ENCODE measurements at places on chromosomes 1 and 21.

DNA sequence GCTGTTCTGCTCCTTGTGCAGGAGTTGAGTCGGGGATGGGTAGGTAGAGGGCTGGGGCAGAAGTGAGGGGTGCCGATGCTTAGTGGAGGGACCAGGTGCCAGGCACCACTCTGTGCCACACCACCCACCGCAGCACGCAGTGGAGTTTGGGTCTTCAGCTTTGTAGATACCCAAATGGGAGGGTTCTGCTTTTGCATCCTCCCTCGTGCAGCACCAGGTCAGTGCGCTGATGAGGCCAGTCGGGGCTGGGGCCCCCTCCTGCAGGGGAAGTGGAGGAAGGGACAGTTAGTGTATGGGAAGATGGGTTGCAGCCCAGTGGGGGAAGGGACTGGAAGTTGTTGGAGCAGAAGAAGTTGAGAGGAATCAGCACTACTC lies 244.0 kb downstream of the RHOU start:
- DNase-seq = no peak

GRCh38 chr1:166221316-166221715 lies 54.5 kb upstream of the FAM78B start:
- no peak for DNase-seq

GRCh38 chr1:56473582-56474270 lies 105.6 kb downstream of the PLPP3 start:
- DNase-seq = no peak

DNA sequence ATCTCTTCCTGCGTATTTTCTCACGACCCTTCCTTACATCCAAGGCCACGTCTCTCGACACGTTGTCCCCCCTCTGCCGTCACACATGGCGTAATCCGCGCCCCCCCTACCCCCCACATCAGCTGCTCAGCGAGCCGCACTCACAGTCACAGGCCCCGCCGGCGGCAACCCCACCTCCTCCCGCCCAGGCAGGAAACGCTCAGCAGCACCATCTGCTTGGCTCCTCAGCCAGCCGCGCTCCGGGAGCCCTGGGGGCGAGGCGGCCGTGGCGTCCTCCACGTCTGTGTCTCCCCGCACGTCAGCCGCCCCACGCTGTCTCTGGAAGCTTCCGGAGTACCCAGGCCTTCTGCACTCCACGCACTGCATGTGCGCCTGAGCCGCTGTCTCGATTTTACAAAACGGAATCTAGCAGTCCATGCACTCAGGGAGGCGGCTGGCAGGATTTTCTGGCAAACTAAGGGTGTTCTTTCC lies 64.6 kb downstream of the SIK1 start:
- DNase-seq = no peak

DNA sequence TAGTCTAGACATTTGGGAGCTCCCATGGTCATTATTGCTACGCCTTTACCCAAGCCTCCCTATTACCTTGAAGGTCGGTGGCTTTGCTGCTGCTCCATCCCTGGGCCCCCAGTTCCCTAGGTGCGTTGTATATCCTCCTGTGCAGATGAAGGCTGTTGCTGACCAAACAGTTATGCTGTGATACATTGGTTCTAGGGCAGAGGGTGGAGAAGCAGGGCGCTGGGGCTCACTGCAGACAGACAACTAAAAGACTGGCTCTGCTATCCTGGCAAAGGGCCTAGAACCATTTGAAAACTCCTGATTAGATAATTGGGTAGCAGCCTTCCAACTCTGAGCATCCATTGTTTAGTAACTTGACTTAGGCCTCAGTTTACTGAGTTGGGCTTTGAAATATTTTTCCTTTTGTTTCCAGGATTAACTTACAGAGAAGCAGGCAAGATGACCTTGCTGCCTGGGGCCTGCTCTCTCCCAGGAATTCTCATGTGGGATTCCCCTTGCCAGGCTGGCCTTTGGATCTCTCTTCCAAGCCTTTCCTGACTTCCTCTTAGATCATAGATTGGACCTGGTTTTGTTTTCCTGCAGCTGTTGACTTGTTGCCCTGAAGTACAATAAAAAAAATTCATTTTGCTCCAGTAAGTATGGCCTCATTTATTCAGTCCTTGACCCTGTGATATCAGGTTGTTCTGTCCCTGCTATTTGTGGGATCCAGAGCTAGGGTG lies 15.5 kb downstream of the CHI3L2 start:
- no peak for DNase-seq

GRCh38 chr1:117030271-117030877 lies 28.8 kb downstream of the CD101 start:
- no peak for DNase-seq

- no peak for DNase-seq
Observed at GRCh38 chr1:119136401-119136800, 4.1 kb downstream of the WARS2 start.

DNA sequence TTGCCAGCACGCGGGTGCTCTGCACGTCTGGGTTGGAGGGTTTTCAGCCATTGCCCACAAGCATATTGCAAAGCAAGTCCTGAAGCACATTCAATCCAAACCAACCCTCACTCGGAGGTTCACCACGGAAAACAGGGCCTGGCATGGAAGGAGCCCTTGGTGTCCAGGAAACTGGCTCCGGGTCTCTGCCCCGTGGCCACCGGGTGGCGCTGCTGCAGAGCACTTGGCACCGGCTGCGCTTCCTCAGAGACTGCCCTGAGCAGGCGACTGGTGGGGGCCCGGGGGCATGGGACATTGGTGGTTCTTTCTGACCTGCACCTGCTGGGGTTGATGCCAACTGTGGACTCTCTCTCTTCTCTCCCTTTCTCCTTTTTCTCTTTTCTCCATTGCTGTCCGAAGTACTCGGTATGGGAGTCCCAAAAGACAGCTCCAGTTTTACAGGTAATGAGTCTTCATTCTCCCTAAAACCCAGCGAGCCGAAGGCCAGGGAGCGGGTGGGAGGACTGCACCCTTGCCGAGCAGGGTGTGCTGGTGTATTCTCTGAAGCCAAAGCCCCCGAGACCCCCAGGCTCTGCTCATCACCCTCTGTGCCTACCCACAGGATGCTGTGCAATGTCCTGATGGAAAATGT lies 4.1 kb upstream of the KCNAB2 start:
- no peak for DNase-seq

DNA sequence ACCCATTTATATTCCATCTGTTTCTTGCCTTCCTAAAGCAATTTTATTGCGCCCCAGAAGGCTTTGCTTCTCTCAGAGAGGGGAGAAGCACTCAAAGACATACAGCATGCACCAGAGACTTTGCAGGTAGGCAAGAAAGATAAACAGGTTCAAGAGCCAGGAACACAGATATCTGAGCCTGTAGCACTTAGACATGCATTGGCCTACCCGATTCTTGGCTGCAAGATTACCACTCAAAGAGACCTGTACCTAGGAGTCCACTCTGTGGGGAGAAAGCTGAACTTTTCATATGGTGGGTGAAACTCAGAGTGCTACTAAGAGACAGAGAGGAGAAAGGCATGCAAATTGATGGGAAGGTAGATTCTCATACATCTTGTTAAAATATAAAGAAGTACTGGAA lies 609.4 kb upstream of the PKN2 start:
- DNase-seq = no peak

DNA sequence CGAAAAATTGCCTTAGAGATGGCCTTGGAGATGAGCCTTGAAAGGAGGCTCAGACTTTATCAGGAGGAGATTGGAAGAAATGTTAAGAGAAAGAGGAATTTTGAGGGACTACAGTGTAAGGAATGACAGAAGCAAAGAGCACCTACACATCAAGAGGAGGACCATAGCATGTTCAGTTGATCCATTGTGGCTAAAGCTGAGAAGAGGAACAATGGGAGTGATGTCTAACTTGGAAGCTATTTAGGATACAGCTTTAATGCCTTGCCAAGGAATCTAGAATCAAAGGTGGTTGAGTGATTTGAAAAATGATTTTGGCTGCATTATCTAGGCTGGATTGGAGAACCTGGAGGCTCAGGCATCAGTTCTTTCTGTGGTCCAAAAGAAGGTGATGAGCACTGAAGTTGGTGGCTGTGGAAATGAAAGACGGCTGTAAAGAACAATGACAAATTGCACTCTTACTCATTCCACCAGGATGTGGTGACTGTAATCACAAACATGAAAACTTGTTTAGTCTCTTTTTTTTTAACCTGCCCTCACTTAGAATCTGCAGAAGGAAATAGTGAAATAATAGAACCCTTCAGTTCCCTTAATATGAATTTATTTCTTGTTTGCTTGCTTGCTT lies 11.3 kb downstream of the FAM20B start:
- no peak for DNase-seq

GRCh38 chr1:175539986-175540385 lies 203.4 kb downstream of the TNR start:
- DNase-seq = no peak

DNA sequence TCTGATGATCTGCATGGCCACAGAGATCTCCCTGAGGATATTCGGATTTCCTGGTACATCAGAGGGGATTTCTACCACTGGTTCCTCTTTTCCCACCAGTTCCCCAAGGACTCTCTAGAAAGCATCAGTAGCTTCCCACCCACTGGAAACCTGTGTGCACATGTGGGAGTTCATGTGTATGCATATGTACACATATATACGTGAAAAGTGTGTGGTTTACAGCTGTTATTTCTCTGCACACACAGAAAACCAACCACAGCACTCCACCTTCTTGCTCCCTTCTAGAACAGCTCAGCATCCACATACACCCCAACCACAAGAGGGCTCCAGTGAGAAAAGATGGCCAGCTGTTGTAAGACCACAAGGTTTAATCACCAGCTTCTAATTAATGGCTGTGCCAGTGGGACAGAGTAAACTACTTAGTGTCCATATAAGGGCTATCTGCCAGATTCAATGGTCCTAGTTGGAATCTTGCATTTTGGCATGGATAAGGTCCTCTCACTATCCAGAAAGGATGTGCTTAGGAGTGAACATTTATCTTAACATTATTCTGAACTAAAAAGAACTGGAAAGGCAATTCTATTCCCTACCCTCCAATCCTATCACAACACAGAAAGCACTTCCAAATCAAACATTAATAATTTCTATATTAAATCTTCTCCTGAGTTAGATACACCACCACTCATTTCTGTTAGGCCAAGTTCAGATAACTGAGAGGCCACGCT lies 24.1 kb downstream of the GPR3 start:
- no peak for DNase-seq

DNA sequence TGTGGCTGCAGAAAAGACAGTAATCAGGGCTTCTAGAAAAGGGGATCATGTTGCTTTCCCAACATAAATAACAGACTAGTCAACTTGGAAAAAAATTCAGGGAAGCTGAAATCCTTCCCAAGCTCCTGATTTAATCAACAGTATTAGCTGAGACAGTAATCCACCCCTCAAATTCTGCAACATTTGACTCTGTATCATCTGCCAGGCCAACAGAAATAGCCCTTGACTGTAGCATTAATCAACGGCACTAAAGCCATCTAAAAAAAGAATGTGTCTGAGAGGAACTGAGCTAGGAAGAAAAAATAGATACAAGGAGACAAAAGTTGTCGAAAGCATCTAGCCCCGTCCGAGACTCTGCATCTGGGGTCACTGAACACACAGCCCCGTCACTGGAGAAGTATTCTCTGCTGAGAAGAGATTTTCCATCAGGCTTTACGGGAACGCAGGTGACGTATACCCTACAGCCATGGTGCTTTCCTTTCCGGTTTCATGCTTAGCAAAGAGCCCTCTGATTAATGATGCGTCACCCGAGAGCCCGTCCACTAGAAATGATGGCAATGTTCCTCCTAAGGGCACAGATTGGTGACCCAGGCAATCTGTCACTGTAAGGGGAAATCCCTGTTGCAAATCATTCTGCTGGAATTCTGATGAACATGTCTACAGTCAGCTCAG lies 42.1 kb upstream of the TP53BP2 start:
- no peak for DNase-seq

- no peak for DNase-seq
Observed at GRCh38 chr1:205339717-205340116, 17.0 kb downstream of the KLHDC8A start.

DNA sequence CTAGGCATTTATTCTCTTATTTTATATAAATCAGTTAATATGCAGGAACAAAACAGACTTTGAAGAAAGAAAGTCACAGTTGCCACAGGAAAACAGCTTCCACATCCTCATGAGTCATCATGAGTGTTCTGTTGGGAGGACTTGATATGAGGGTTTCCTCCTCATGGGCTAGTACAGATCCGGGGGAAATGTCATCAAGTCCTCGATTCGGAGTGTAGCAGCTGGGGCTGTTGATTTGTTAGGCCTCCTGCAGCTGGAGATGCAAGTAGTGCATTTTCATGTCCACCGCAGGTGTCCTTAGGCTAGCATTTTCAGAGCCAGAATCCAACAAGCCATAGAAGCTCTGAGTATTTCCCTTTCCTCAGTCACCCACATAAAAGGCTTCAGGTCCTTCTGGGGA lies 36.7 kb downstream of the ADAM30 start:
- DNase-seq = no peak

DNA sequence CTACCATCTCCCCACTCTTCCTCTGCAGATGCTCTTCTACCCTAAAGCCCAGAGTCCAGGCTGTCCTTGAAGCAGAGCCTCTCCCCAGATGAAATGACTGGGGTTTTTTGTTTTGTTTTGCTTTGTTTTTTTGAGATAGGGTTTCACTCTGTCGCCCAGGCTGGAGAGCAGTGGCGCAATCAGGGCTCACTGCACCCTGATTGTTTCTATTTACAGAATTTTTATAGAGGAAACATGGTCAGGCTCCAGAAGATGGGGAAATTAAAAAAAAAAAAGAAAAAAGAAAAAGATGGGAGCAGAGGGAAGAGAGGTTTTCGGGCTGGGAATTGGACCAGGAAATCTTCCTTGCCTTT lies 43.7 kb upstream of the ZNF281 start:
- DNase-seq = no peak

- DNase-seq = no peak
Observed at GRCh38 chr1:32666901-32667566, 16.0 kb downstream of the RBBP4 start.

- no peak for DNase-seq
Observed at GRCh38 chr1:201561195-201561564, 22.3 kb downstream of the NAV1 start.

DNA sequence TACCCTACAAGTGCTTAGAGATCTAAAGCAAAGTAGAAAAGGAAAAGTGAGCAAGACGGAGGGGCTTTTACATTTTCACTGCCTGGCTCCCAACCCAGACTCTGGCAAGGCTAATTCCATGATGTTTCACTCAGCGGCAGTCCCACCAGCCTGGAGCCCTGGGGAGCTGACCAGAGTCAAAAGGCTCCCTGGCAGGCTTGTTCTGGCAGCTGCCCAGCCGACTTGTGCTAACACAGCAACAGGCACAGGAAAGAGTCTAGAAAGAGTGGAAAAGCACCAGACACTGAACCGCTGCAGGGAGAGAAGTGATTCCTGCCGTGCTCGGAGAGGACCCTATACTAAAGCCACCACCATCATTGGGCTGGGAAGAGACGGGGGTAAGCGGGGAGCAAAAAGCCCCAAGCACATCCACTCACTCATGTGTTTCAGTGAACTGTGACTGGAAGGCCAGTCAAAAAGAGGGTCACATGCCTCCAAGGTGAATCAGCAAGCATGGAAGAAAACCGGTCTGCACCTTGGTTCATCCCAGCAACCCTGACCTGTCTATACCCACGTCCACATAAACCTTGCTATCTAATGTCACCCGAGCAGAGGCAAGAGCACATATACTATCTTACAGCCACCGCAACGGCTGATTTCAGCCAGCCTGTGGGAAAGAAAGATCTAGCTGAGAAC lies 8.0 kb downstream of the SMIM12 start:
- no peak for DNase-seq

Measured in NCI-H1048 (cell line).